ENCODE measurements at places on chromosomes 7 and 10.

GRCh38 chr10:83367036-83367435 is 772.3 kb upstream of the GHITM start:
- no peak for DNase-seq

DNA sequence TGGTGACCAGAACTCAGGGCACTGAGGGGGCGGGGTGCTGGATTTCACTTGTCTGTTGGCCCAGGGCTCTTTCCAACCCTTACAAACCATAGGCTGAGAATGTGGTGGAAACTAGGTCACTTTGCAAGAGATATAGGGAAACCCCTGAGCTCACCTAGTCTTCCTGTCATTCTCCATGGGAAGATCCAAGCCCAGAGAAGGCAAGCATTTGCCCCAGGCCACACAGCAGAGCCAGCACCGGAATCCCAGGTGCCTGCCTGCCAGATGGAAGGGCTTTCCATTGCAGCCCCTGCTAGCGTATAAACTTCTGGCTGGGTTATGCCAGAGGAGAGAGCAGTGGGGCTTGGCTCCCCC is 427 bp downstream of the PYROXD2 start:
- DNase-seq = no peak

DNA sequence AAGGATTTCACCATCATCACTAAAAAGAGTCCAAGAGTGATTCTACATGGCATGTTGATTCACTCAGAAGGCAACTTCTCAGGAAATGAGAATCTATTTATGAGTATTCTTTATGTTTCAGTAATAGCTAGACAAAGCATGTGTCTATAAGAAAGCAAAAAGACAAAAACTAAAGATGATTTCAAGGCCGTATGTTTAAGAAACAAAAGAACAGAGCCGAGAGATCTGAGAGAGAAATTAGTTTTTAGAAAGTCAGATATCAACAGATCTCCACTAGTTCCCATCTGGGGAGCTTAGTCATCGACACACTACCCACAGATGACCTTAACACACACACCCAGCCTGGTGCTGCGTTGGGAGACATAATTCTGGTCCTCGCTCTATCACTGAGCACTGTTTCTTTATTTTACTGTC is 21.0 kb downstream of the PIP4K2A start:
- peak; percentile 45 for DNase-seq

- DNase-seq = no peak
Observed at GRCh38 chr7:86768394-86768793, 124.7 kb downstream of the GRM3 start.

DNA sequence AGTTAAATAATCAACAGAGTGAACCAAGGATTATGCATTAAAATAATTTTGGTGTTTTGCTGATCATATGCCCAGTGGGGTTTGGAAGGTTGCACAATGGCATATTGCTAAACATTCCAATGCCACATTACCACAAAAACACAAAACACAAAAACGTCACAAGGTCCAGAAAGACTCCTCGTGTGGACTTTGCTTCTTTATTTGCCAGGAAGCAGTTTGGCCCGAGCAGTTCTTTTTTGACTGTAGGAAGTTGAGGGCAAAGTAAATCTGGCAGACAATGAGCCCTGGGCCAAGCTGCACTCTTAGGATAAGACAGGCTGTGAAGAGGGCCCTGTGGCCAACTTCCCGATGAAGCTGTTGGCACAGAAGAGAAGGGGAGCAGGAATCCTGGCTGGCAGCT is 39.2 kb upstream of the SLC35B4 start:
- no peak for DNase-seq

DNA sequence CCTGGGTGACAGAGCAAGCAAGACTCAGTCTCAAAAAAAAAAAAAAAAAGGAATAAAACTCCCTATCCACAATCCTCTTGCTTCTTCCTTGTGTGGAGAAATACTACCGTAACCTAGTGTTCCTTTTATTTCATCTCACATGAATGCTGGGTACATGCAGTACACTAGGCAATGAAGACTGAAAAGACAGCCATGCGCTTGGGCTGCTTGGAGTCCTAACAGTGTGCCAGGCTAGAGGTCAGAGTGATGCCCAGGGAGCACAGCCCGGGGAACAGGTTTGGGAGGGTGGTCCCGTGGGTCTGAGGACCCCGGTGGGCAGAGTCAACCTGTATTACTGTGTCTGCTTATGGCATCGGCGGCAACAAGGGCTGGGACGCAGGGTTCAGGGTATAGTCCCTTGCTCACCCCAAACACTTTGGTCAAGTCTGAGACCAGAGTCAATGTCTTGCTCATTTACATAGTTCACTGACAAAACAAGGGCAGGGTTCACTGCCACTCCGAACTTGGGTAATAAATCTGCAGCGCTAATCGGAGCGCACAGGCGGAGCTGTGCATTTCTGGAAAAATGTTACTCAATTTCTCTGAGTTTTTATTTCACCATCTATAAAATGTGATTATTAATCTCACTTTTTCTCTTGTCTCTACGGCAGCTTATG is 118.0 kb downstream of the CLEC2L start:
- DNase-seq = no peak

DNA sequence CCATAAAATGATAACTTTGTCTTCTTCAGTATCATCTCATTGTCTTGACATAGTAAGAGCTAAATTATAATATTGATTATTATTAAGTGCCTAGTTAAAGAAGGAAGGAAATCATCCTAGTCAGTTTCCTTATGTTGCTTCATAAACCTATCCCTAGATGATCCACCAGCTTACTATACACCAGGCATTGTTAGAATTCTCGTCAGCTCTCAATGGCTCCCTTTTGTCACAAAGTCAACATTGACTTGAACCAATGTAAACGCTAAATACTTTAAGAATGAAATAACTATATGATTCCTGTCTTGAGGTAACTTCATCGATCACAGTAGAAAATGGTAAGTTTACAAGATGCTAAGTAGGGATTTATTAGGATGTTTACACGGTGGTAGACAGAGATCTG is 1162.9 kb downstream of the CNTNAP2 start:
- no peak for DNase-seq

DNA sequence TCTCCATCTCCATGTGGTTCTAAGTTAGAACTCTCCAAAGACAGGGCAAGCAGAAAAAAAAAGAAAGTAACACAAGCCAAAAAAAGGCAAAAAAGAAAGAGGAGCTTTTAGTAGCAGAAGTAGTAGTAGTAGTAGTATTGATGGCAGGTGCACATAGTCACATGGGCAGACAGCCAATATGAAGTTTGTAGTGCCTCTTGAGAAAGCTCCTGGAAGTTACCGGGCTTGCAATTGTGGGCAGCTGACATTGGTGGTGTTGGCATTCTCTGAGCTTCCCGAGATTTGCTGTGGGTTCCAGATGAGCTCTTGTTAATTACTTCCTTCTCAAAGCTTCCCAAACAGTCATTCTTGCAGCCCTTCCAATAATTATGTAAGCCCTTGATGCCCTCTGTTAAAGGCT is 1128.5 kb downstream of the TYW1 start:
- DNase-seq = no peak

DNA sequence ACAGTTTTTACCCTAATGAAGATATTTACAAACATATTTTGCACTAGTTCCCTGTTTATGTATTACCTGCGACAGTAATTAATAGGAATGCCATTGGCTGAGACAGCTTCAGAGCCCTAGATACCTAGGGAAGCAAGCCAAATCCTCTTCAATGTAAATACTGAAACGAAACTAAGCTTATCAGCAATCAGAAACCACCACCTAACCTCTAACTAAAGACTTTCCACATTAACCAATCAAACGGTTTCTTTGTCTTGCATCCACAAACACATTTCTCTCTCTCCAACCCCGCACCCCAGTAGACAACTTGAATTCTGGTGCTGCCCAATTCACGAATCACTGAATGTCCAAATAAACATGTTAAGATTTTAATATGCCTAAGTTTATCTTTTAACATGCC is 474.4 kb upstream of the C7orf33 start:
- DNase-seq = no peak

DNA sequence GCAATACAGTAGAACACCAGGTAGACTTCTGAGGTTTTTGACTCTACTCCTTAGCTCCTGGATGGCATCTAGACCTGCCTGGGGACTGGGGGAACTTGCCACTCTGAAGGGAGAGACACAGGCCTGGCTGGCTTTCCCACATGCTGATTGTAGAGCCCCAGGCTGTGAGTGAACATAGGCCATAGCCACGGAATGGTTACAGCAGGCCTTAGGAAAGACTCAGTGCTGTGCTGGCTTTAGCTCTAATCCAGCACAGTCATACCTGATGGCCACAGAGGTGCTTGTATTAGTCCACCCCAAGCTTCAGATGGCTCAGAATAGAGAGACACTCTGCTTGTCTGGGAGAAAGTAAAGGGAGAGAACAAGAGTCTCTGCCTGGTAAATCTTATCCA is 35.0 kb upstream of the ARHGAP12 start:
- no peak for DNase-seq

All from fibroblast of the conjunctiva (primary cell).